Gastroesophageal sphincter (tissue), 4 donors: ENCODE measurements at places on chromosomes 12 and 14. TPM values are rescaled to one million over a fixed set of nuclear protein-coding genes. Genes with fewer than 3 reads are reported as not detected.

The RPL10L gene
- not detected for total RNA-seq

The EFCAB11 gene
- total RNA-seq = 9.6 TPM

DNA sequence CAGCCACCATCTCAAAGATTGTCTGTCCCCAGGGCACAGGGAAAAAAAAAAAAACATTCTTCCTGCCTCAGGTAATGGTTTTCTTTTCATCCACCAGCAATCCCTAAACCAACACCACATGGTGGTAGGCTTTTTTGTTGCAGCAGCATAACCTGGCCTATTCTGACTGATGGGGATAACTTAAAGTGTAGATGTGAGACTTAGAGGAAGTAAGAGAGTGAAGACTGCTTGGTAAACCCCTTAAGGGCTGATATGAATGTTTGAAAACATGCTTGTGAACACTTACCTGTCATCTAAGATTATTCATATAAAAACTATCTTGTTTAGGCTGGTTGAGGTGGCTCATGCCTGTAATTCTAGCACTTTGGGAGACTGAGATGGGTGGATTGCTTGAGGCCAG lies 130.2 kb upstream of the RAP1B start:
- no peak overlapping the region for H3K4me3 ChIP-seq
- peak overlapping the region; percentile 79 for H3K27ac ChIP-seq
- no peaks in the 10 kb centered on the region for H3K36me3 ChIP-seq
- H3K27me3 ChIP-seq = no peaks in the 10 kb centered on the region
- no peaks in the 10 kb centered on the region for H3K4me1 ChIP-seq

GRCh38 chr14:69615496-69616407 lies 4.4 kb downstream of the SUSD6 start:
- no peaks in the 10 kb centered on the region for H3K27me3 ChIP-seq
- H3K4me1 ChIP-seq = peaks cover 43% of the 10 kb centered on the region
- H3K36me3 ChIP-seq = no peaks in the 10 kb centered on the region
- peak overlapping the region; percentile 29 for H3K4me3 ChIP-seq

DNA sequence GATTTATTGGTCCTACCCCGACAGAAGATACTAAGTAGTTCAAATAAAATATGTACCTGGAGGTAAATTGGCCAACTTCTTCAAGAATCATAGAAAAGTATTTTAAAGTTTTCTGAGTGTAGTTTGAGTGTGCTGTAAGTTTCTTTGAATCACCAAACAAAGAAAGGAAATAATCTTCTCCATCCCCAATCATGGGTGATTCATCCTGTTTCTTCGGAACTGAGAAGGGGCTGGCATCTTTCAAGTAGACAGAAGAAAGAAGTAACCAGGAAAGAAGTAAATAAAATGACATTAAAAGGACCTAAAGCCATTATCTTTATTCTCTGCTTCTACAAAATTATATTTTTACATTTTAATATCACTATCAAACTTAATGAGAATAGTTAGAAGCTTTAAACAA lies 6.8 kb downstream of the LMNTD1 start:
- no peaks in the 10 kb centered on the region for H3K36me3 ChIP-seq
- H3K4me3 ChIP-seq = no peak overlapping the region
- no peak overlapping the region for H3K27ac ChIP-seq
- H3K27me3 ChIP-seq = no peaks in the 10 kb centered on the region

DNA sequence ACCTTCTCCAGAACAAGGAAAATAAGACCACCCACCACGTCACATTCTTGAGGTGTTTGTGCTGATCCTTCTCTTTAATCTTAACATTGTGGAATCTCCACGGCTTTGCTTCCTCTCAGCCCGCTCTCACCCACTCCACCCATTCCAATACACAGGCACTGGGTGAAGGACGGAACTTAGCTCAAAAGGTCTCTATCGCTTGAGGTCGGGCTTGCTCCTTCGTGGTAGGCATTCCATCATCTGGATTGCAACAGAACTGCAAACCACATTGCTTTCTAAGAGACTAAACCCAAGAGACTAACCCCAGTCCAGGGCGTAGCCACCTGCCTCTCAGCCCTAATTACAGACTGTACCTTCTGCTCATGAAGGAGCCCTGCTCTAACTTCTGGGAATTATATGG lies 24.0 kb upstream of the MDM2 start:
- H3K4me3 ChIP-seq = no peak overlapping the region
- H3K36me3 ChIP-seq = no peaks in the 10 kb centered on the region
- no peaks in the 10 kb centered on the region for H3K4me1 ChIP-seq
- no peak for ATAC-seq
- H3K27me3 ChIP-seq = no peaks in the 10 kb centered on the region
- no peak overlapping the region for H3K27ac ChIP-seq

GRCh38 chr12:102406033-102406584 lies 74.3 kb downstream of the IGF1 start:
- no peaks in the 10 kb centered on the region for H3K36me3 ChIP-seq
- H3K4me3 ChIP-seq = no peak overlapping the region
- H3K27ac ChIP-seq = no peak overlapping the region
- no peaks in the 10 kb centered on the region for H3K4me1 ChIP-seq
- H3K27me3 ChIP-seq = no peaks in the 10 kb centered on the region
- no peak for ATAC-seq

GRCh38 chr12:49019443-49020324 lies 1.1 kb upstream of the PRKAG1 start:
- H3K4me3 ChIP-seq = peak overlapping the region; percentile 83
- H3K36me3 ChIP-seq = peaks cover 44% of the 10 kb centered on the region
- no peak for ATAC-seq
- peak overlapping the region; percentile 93 for H3K27ac ChIP-seq
- peaks cover 13% of the 10 kb centered on the region for H3K4me1 ChIP-seq
- H3K27me3 ChIP-seq = no peaks in the 10 kb centered on the region

DNA sequence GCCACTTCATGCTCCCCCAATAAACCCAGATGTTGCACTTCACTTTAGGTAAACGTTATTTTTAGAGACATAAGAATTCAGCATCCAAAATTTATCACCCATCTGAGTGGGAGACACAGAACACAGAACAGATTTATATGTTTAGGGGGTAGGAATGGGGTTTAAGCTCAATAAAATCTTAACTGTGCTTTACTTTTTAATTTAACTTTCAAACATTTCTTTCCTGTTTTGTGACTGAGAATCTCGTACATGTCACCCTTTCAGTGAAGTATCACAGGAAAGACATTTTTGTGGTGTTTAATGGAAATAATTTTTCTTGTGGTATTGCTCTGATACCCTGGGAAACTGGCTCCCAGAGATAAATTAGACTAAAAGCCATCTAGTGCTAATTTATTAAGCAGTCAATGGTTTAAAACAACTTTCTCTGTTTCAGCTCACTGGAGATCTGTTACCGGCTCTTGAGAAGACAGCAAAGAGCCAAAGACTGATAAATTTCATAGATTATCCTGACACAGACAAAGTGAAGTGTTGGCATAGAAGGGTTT lies 148.0 kb upstream of the BMP4 start:
- no peaks in the 10 kb centered on the region for H3K27me3 ChIP-seq
- no peak for ATAC-seq
- no peak overlapping the region for H3K4me3 ChIP-seq
- H3K4me1 ChIP-seq = peaks cover 10% of the 10 kb centered on the region
- H3K27ac ChIP-seq = no peak overlapping the region
- H3K36me3 ChIP-seq = no peaks in the 10 kb centered on the region

DNA sequence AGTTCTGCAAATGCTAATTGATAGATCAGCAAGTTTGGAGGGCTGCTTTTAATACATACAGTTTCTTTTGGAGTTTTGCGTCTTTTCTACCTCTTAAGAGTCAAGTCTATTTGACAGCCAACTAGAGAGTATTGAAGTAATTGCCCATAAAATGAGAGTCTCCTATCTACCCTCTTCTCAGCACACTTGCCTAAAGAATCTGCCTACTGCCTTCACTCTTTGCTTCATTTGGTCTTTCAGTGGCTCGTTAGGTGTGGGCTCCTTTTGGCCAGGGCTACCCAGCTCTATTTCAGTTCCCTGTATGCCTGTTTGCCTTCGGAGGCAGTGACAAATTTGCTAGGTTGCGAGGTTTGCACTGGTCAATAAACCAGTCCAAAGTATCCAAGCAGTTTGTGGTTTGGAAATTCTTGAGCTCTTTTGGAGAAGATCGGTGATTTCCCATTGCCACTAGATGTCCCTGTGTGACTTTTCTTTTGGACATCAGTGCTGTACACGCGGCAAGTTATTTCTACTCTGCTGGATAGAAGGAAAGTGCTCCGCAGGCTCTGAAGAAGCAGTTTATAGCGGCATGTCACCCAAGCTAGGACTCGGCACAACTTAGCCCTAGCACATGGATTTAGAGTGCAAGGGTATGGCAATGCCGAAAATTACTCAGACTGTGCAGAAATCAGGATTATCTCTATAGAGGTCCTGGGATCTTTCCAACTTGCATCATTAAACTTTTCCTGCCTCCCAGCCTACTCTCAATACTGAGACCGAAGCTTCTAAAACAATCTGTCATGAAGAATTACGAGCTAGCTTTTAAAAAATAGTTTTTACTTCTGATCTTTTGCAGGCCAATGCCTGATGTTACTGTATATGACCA lies 38.6 kb downstream of the MGST1 start:
- H3K27me3 ChIP-seq = no peaks in the 10 kb centered on the region
- no peak overlapping the region for H3K4me3 ChIP-seq
- peak; percentile 61 for ATAC-seq
- H3K27ac ChIP-seq = no peak overlapping the region

- no peak for ATAC-seq
- no peaks in the 10 kb centered on the region for H3K27me3 ChIP-seq
- no peaks in the 10 kb centered on the region for H3K4me1 ChIP-seq
- H3K27ac ChIP-seq = no peak overlapping the region
Observed at GRCh38 chr12:12797794-12798152, 12.3 kb downstream of the APOLD1 start.

DNA sequence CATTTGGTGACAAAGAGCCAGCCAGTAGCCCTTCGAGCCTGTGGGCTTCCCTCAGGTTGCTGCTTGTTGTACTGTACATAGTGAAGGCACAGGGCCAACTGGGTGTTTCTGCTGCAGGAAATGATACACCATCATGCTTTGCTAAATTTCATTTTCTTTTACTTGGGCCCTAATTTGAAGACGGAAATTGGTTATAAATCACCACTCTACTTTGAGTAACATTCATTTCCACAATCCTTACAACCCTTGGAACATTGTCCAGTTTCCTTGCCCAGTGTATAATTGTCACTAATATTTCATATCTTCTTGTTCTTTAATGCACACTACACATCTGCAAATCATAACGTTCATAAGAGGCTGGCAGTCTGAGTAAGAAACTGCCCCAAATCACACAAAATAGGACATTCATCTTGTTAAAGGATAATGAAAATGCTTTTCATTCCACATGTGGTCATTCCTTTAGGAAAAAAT lies 30.2 kb downstream of the MSRB3 start:
- no peaks in the 10 kb centered on the region for H3K27me3 ChIP-seq
- peak overlapping the region; percentile 6 for H3K27ac ChIP-seq
- no peak overlapping the region for H3K4me3 ChIP-seq
- ATAC-seq = no peak
- peaks cover 6% of the 10 kb centered on the region for H3K36me3 ChIP-seq

DNA sequence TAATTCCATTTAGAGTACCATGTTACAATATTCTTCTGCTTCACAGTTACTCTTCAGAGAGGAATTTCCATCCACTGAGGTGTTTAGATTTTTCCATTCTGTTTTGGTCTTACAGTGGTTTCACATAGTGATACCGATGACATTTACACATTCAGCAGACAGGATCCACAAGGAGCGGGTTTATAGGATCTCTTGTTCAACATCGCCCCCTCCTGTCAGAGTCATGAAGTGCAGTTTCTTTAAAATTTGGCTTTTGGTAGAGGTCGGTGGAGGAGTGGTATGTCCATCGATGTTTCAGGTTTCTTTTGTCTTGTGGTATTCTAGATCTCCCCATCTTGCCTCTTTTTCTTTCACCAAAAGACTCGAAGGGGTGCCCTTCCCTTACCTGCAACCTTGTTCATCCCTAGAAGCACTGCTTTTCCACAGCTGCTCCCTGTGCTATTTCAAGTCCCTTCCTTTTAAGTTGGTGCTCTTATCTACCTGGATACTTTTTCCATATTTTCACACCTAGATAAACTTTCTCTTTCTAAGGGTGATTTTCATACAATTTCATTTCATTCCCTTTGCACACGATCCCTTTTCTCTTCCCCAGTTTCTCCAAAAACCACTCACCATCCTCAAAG lies 181.3 kb downstream of the ITPR2 start:
- no peaks in the 10 kb centered on the region for H3K27me3 ChIP-seq
- peaks cover 15% of the 10 kb centered on the region for H3K4me1 ChIP-seq
- no peak overlapping the region for H3K4me3 ChIP-seq

- H3K27me3 ChIP-seq = peaks cover 10% of the 10 kb centered on the region
- no peak overlapping the region for H3K27ac ChIP-seq
- H3K4me1 ChIP-seq = no peaks in the 10 kb centered on the region
- H3K4me3 ChIP-seq = no peak overlapping the region
- no peaks in the 10 kb centered on the region for H3K36me3 ChIP-seq
Observed at GRCh38 chr14:24673534-24674203, 39.7 kb upstream of the GZMB start.

DNA sequence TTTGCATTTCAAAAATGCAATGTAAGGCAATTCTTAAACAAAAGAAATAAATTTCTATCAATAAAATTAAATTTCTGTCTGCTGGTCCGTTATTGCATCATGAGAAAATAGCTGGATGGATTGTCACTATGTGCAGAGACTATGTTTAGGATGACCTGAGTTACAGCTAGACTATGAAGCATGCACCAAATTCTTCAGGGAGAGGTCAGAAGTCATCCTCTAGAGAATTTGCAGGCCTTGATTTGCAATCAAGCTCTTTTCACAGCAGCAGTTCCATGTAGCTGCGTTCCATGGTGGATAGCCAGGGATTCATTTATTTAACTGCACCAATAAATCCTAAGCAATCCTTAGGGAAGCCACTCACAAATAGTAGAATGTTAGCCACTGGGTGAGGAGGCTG lies 253.7 kb downstream of the MSRB3 start:
- H3K27me3 ChIP-seq = no peaks in the 10 kb centered on the region
- no peak overlapping the region for H3K4me3 ChIP-seq
- no peak overlapping the region for H3K27ac ChIP-seq
- H3K4me1 ChIP-seq = peaks cover 7% of the 10 kb centered on the region
- no peaks in the 10 kb centered on the region for H3K36me3 ChIP-seq

GRCh38 chr14:77660754-77661153 lies 44.3 kb upstream of the SPTLC2 start:
- ATAC-seq = no peak
- no peaks in the 10 kb centered on the region for H3K4me1 ChIP-seq
- no peaks in the 10 kb centered on the region for H3K36me3 ChIP-seq
- H3K27me3 ChIP-seq = peaks cover 9% of the 10 kb centered on the region
- H3K27ac ChIP-seq = no peak overlapping the region

DNA sequence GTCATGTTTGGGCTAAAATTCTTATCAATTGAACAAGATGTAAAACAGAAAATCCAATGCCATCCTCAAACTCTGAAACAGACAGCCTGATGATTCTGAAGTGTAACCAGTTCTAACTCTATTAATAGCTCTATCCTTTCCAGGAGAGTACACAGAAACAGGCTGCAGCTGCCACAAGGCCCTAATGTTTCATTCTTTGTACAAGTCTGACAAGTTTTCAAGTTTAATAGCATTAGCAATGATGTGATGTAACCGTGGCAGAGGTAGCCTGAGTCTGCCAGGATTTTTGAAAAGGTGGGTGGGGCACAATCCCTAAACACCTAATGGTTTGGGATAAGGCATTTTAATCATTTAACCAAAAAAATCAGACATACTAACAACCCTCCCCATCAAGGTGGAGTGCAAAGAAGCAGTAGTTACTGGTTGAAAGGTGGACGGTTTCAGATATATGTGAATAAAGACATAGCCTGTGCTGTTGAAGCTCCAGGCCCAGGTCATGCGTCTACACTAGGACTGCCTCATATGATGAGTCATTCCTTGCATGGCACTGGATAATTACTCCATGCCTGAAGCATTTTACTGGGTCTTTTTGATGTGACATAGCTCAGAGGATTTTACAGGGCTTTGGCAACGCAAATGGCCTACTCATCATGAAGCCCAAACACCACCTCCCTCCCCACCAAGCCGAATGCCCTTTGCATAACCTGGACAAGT lies 145.1 kb upstream of the GRIP1 start:
- H3K27me3 ChIP-seq = no peaks in the 10 kb centered on the region
- H3K4me1 ChIP-seq = no peaks in the 10 kb centered on the region
